ENCODE measurements at places on chromosomes 1 and 21.

GRCh38 chr1:108823632-108824031 lies 33.3 kb downstream of the AKNAD1 start:
- no peak for DNase-seq

DNA sequence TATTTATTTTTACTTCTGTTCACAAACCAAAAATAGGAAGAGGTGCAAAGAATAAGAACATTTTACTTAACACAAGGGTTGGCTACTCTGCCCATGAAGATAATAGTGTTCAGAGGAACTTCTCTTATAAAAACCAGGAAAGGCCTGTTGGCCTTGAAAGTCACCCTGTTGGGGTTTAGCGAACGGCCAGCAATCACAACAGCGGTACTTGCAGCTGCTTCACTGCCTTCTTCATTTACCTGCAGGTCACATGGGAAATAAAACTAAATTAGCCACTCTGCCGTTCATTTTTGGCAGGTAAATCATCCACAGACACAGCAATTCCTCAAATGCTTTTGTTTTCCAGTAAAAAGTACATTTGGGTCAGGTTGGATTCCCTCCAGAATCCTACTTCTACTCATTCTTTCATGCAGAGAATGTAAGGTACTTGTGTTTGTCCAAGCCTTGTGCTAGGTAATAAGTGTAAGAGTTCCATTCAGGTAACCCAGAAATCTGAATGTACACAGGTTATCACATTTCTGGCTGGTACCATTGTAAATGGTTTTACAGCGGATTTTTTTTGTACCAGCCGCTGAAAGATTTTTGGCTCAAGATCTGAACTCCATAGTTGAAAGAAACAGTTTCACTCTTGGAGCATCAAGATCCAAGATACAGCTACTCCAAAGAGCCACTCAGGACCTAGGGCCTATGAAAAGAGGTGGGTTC lies 13.1 kb downstream of the SERPINC1 start:
- DNase-seq, result no peak

DNA sequence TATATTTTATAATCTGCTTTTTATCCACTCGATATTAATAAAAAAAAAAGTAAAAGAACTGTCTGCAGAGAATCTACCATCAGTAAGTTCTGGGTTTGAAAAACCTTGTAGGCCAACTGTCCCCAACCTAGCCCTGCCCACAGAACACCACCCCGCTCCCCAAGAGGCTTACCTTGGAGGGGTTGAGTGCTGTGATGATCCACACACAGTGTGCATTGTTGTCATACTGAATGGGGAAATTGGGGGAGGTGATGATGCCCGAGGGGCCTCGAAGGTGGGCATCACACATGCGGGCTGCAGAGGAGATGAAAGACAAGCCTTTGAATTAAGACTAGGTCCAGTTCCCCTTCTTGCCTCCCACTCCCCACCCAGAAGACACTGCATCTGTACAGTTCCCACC lies 53.3 kb upstream of the HMGB4 start:
- DNase-seq, result no peak

- DNase-seq, result no peak
Observed at GRCh38 chr1:180513531-180513930, 11.2 kb upstream of the ACBD6 start.

DNA sequence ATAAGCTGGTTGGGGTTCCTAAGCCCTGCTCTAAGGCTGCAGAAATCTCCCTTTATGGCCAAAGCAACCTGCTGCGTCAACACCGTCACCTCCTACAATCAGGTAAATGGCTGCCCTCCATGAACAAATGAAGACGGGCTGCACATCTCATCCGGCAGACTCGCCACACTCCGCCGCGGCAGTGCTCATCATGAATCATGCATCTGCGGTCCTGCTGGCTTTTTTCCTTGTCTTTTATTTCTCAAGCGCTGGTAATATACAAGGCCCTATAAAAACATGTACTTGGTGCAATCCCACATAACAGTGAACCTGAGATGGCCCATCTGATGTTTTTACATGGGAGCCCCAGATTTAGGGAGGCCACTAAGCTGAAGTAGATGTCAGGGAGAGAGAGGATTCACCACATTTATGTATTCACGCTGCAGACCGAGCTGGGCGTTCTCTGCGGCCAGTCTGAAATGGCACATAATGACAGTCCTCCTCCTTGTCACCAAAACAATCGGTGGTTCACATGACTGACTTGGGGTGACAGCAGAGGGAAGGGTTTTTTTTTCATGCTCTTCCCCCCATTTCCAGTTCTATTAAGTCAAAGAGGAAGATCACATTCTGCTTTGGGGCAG lies 91.6 kb downstream of the KAZN start:
- no peak for DNase-seq

GRCh38 chr1:54323324-54323739 lies 82.9 kb downstream of the SSBP3 start:
- DNase-seq, result no peak

GRCh38 chr1:228758447-228758846 lies 23.2 kb downstream of the RHOU start:
- no peak for DNase-seq

DNA sequence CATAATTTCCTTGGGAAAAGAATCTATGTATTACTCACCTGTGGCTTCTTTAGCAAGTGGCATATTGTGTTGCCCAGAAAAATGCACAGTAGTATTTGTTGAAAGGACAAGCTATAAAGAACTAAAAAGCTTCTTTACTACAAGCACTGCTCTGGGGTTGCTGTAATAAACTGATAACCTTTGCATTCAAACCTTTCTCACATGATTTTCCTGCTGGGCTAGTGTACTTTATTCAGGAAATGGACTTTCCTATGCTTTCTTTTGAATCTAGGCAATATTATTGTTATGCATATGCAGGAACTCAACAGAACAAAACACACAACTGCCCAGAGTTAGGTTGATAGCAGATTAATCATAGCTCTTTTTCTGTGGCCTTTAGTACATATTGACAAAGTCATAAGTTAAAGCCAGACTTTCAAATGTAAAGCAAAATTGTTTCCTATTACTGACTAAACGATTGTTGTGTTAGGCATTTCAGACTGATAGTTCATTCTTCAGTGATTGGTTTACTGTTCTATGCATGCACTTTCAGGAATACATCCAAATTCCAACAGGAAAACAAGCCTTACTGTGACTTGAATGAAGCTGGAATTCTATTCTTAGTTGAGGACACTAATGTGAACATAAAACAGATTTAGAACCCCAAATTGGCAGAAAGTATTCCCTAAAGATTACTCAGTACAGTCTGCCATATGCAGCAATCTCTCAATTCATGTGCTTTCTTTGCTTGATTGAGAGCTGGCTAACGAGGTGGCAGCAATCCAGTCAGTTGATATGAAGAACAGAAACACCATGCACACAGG lies 564.3 kb upstream of the NEGR1 start:
- DNase-seq, result no peak

GRCh38 chr21:45894450-45894825 lies 87.1 kb upstream of the COL6A1 start:
- DNase-seq, result no peak

DNA sequence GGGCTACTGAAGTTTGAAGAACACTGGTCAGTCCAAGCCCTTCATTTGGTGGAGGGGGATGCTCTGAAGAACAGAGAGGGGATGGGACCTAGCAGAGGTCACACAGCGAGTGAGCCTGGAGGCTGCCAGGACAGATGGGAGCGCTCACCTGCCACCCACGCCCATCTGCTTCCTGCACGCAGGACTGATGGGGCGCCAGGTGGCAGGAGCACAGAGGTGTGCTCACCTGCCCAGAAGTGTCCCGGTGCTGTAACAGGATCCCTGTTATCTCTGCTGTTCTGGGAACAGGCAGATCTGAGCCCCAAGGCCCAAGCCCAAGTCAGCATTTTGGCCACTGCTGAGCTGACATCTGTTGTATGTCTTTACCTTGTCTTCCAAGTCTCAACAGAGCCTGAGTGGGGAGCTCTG lies 40.5 kb downstream of the EPHB2 start:
- peak; percentile 53 for DNase-seq

DNA sequence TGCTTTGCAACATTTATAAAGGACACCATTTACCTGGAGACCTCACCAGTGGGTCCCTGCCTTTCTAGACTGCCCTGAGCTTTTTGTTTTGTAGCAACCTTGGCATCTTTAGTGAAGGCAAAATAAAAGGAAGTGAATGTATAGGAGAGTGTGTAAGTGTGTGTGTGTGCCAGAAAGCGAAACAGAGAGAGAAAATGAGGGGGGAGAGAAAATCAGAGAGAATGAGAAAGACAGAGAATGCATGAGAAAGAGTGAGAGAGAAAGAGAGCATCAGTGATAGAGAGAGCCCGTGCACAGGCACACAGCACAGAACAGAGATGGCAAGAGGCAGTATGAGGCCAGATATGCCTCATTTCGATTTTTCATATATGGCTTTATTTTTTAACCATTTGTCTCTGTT lies 57.5 kb downstream of the HSD3B1 start:
- DNase-seq, result no peak

DNA sequence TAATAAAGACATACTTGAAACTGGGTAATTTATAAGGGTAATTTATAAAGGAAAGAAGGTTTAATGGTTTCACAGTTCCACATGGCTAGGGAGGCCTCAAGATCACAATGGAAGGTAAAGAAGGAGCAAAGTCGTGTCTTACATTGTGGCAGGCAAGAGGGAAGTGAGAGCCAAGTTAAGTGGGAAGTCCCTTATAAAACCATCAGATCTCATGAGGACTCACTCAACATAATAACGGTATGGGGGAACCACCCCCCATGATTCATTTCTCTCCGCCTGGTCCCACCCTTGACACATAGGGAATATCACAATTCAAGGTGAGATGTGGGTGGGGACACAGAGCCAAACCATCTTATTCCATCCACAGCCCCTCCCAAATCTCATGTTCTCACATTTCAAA lies 76.8 kb upstream of the ZNF678 start:
- no peak for DNase-seq

GRCh38 chr1:15941899-15942660 lies 33.8 kb downstream of the ZBTB17 start:
- no peak for DNase-seq

GRCh38 chr1:218683242-218683641 lies 338.1 kb downstream of the TGFB2 start:
- no peak for DNase-seq

GRCh38 chr1:2009101-2010053 lies 5.8 kb upstream of the CFAP74 start:
- no peak for DNase-seq

GRCh38 chr1:87765057-87765680 lies 436.5 kb downstream of the LMO4 start:
- no peak for DNase-seq

GRCh38 chr1:203324105-203325025 lies 19.0 kb downstream of the BTG2 start:
- DNase-seq, result peak; percentile 88

DNA sequence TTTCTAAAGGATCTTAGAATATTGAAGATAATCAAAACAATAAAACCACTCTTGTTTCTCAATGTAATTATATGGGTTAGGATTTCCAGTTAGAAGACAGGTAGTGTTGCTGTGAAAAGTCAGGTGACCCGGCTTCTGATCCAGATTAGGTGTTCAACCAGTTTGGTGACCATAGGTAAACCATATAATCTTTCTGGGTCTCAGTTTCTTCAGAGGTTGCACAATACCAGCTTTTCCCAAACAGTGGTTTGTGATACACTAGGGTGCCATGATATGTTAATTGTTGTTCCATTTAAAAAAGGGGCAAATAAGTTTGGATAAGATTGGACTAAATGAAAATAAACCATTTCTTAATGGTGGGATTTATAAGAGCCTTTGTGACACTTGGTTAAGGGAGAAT lies 64.5 kb upstream of the DMRTA2 start:
- no peak for DNase-seq

GRCh38 chr1:200364091-200364759 lies 45.6 kb downstream of the ZNF281 start:
- no peak for DNase-seq

DNA sequence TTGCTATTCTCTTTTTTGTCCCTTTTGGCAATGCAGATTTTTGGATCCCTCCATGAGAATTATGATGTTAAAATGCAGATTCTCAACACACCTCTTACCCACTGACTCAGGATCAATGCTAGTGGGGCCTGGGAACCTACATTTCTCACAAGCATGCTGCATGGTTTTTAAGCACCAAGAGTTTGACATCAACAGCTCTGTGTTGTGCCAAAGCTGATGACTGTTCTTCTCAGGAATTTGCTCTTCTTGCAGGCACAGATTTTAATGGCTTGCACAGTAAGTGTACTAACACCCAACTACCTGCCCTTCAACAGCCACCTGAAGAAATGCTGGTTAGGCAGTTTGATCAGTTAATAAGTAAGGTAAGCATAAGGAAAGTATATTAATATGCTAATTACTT lies 468.7 kb downstream of the PTBP2 start:
- no peak for DNase-seq

DNA sequence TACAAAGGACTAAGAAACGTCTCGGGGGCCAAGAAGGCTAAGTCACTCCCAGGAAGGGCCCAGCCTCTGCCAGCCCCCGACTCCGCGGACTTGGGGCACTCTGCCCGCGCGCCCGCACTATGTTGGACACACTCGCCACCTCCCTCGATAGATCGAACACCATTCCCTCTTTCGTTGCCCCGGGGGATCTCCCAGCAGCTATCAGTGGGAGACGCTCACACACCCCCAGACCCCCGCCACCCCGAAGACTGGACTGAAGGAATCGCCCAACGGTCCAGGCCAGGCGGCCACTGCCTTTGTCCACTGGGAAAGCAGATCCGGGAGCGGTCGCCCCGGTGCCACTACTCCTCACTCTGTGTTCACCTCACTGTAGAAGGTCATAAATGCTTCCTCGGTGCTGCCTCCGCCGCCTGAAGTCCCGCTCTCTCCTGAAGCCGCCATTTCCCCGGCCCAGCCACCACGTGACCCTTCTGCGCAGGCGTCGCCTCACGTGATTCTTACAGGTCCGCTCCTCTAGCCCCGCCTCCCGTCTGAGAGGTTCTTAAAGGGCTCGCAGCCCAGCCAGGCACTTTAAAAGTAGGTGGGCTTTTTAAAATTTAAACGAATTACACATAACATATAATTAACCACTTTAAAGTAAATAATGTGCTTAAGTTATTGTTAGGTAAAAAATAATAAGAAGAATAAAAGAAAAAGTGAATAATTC lies at the start of gene DNAJC8:
Gene DNAJC8, minus strand, starts transcription at position 472 of the 706 bp plus-strand sequence. Its CDS starts 31 bp downstream, at position 441.
- peak; percentile 85 for DNase-seq

GRCh38 chr1:229753764-229754551 lies 127.9 kb downstream of the URB2 start:
- no peak for DNase-seq

GRCh38 chr1:179935909-179936496 lies 18.6 kb upstream of the CEP350 start:
- no peak for DNase-seq

DNA sequence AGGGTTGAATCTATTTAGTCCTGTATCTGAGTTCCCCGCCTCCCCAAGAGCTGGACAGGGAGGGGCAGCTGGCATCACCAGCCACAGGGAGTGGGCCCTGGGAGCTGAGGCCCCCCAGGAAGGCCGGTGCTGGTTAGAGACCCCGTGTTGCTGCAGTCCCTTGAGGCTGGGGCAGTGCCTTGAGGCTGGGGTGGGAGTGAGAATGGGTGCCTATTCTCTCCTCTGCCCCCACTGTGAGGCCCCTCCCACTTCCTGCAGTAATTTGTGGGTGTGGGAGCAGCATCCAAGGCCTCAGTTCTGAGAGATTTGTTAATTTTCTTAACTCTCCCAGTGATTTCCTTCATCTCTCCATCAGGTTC lies 2.5 kb upstream of the TRAPPC3 start:
- no peak for DNase-seq
